GM04504 (cell line): ENCODE measurements at places on chromosomes 5 and 9.

- DNase-seq: no peak
Observed at GRCh38 chr9:120236596-120236995, 343.4 kb downstream of the CDK5RAP2 start.

DNA sequence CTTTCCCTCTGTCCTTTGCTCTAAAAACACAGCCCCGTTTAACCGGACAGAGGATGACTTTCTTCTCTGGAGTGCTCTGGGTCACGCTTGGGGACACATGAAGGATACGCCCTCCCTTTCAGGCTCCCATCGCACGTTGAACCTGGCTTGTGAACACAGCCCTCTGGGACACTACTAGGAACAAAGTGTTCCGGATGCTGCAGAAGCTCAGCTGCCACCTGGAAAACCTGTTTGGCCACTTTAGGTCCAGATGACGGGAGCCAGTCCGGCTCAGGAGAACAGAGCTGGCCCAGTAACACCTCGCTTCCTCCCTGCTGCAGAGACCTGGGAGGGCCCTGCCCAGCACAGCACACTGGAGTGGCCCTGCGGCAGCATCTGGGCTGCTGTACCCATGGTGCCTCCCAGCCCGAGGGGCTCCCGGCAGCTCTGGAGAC, 60.1 kb downstream of the GADD45G start:
- DNase-seq: no peak

GRCh38 chr9:105700668-105701067, 6.3 kb downstream of the TMEM38B start:
- DNase-seq: no peak

- DNase-seq: no peak
Observed at GRCh38 chr5:77235846-77236721, 25.6 kb downstream of the PDE8B start.

- no peak for DNase-seq
Observed at GRCh38 chr5:135344349-135344748, 54.7 kb downstream of the MACROH2A1 start.

DNA sequence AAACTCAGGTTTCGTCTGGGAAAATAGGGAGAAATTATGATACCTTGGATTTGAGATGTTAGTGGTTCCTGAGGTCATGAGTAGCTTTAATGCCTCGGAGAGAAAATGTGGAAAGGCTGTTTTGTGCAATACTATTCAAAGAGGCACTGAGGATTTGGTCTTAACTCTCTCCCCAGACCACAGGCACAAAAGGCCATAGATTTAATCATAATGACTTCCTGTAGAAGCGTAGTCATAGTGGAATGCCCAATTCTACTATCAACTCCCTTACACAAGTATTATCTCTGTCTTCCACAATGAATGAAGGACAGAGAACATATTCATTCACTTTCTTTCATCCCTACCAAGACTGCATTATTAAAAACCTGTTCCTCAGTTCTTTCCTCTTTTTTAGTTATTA, 153.0 kb upstream of the FTMT start:
- DNase-seq: no peak

- no peak for DNase-seq
Observed at GRCh38 chr9:32587901-32588300, 14.9 kb upstream of the NDUFB6 start.

- DNase-seq: no peak
Observed at GRCh38 chr5:90645024-90645610, 86.5 kb downstream of the ADGRV1 start.

GRCh38 chr5:132136906-132137305, 63.3 kb downstream of the CSF2 start:
- DNase-seq: peak; percentile 62

- DNase-seq: no peak
Observed at GRCh38 chr9:84845956-84846900, 176.7 kb downstream of the NTRK2 start.

DNA sequence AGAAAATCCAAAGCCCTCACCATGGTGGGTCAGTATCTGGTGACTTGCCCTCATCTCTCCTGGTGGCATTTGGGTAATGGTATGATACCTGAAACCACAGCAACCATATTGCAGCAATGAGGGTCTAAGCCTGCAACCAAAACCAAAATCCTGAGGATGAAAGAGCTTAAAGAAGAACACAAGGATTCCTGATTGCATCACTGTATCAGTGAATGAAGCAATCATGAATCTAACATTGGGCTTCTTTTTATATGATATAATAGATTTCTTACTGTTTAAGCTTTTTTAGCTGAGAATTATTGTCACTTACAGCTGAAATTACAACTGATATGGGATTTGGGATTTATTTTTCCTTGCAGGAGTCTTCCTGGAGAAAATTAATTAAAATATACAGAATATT, 269.9 kb downstream of the MEF2C start:
- DNase-seq: no peak

DNA sequence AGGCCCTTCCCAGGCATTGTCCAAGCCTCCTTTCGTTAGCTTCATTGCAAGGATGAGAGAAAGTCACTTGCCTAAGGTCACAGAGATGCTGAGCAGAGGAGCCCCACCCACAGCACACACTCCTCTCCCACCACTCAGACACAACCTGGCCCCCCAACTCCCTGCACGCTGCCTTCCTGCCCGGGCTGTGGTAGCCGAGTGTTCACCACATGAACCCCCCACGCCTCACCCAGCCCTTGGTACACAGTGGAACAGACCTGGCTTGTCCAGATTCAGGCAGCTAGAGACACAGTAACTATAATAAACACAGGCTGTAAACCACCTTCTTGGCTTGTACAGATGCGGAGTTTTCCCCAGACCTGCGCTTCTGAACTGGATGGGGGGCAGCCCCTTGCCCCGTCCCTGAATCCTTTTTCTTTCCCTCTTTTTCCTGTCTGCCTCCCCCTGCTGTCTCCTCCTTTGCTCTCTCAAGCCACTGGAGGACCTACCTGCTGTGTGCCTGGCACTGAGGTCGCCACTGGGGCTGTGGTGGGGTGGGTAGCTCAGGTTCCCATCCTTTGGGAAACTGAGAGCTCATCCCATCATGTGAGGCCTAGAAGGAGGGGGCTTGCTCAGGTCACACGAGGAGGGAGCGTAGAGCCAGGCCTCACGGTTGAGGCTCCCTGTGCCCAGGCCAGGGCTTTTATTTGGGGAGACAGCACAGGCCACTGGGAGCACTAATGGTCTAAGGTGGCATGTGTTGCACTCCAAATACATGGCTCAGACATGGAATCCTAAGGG, 55.7 kb upstream of the SYNPO start:
- DNase-seq: no peak

- DNase-seq: no peak
Observed at GRCh38 chr5:76849419-76850291, at the start of gene S100Z. S100Z (plus strand) TSS chr5:76850014; CDS start chr5:76875360, 25,346 bp downstream.

GRCh38 chr5:147763791-147764525, 18.6 kb downstream of the JAKMIP2 start:
- DNase-seq: no peak

DNA sequence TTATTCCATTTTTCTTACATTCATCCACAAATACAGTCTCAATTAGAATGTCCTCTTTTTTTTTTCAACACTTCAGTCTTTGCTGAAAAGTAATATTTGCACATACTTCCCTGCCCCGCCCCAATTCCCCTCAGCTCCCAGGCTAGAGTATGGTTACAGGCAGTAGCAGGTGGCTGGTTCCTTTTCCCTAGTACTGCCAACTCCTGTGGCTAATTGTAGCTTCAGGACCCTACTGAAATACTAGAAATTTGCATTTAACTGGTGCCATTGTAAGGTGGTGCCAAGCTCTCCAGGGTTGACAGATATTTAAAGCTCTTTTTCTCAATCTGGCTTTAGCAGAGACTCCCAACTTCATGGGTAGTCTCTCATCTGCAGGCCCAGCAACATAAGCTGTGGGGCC, 80.3 kb downstream of the FAM81B start:
- no peak for DNase-seq

DNA sequence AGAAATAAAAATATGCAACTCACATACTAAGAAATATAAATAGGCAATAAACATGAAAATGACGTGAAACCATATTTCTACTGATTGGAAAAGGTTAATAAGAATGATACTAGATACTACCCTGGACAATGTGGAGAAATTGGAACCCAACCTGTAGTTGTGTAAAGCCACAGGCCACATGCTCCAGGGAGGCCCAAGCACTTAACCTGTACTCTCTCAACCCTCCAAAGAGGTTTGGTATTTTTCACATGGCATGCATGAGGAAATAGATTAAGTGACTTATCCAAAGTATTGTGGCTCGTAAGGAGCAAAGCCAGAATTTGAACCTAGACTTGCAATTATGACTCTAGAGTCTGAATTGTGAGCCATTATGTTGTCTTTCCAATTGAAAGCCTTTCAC, 13.4 kb downstream of the LIFR start:
- no peak for DNase-seq

GRCh38 chr9:7921545-7922197, 122.1 kb upstream of the DMAC1 start:
- DNase-seq: no peak

DNA sequence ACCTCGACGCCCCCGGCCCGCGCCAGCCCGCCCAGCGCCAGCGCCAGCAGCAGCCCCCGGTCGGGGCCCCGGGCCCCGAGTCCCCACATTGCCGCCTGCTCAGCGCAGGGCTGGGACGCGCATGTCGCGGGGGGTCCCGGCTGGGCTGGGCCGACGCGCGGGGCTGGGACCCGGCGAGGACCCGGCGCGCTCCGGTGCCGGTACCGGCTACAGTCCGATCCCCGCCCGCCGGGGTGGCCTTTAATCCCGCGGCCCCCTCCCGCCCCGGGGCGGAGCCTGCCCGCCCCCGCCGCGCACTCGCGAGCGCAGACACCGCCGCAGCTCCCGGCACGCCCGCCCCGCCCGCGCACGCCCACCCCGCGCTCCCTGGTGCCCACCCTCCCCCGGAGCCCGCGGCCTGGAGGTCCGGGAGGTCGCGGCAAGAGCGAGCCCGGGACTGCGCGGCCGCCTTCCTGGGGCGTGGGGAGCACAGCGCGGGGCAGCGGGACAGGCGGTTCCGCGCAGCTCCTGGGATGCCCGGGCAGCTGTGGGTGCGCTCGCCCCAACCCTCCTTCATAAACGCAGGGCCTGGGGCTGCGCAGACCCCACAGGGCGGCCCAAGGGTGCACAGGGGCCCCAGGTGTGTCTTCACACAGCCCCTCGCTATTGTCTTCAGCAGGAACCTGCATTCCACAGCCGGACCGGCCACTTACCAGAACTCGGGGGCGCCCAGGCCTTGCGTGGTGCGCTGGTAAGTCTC, at the start of gene SLC9A3:
TSS of gene SLC9A3 (minus strand) at position 216 of the 739 bp plus-strand sequence.
- no peak for DNase-seq

DNA sequence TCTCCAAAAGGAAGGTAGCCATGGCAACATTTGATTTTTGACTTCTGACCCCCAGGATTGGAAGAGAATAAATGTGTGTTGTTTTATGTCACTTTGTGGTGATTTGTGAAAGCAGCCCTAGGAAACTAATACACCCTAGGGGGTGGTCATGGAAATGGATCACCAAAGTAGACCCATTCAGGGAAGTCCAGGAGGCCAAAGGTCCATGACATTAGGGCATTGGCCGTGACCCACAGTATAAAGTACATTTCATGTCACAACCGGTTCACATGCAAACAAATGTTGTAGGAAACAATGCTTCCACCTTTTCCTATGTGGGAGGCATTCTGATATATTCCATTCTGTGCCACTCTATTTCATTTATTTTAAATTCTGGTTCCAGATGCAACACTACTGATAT, 128.4 kb downstream of the ADAMTS12 start:
- DNase-seq: no peak

DNA sequence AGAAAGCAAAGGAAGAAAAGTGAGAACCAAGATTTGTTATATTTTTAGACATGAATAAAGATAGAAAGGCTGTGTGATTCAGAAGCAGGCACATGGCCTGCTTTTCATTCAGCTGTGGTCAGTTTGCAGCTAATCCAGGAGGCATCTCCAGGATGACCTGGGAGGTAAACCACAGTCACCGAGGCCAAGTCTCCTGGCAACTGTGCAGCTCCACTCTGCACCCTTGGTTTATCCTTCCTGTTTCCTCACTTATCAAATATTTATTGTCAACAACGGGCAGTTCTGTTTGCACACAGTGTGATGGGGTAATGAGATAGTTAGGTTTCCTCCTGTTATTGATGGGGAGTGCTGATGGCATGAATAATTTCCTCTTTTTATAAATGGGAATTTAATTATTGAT, 243.0 kb downstream of the PSAT1 start:
- peak; percentile 88 for DNase-seq

GRCh38 chr5:167939686-167940085, 351.8 kb upstream of the WWC1 start:
- DNase-seq: no peak

GRCh38 chr9:18075253-18075952, 398.6 kb upstream of the ADAMTSL1 start:
- DNase-seq: no peak

DNA sequence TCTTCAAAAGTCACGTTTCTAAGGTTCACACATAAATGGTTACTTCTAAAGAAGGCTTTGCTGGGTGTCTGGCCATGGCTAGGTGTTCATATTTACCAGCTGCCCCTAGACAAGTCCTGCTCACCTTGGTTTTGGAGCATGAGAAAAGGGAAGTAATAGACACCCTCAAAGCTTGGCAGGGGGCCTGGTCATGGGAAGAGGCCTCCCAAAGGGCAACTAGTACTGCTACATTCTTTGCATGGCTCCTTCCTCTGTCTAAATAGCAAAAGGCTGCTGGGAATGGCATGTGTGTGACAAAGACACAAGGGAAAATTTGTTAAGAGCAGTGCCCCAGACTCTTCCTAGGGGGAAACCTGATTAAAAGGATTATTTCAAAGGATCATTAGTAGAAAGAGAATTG, 93.4 kb downstream of the NRG2 start:
- DNase-seq: no peak

DNA sequence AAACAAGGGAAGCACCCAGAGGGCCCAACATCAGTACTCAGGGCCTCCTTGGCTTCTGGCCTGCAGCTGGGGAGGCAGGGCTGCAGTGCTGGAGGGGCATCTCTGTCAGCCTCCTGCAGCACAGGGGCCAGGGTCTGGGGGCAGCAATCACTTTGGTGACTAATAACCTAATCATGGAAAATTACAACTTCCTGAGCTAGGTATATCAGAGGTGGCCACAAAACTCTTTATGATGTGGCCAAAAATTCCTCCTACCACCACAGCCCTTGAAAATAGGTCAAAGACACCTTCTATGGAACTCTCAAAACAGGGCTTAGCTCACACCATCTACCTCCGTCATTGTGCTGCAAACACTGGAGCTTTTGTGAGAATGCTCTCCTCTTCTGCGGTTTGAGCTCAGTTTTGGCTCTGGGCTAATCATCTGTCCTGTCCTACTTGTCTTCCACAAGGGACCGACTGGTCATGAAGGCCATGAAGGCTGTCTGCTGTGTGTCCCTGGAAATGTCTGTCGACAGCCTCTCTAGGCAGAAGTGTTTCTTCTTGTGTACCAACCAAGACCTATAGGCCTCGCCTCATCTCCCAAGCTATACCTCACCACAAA, 28.6 kb downstream of the CSF2 start:
- DNase-seq: no peak

GRCh38 chr5:149930043-149930748, 14.4 kb downstream of the PDE6A start:
- no peak for DNase-seq
